ENCODE measurements at places on chromosomes 11 and 22. TPM values are rescaled to one million over a fixed set of nuclear protein-coding genes. Genes with fewer than 3 reads are reported as not detected.

The GAL gene
- total RNA-seq, result 0.54 TPM

The TST gene
- total RNA-seq, result 43.0 TPM

The APLNR gene
- total RNA-seq, result 1.1 TPM

GRCh38 chr11:6608726-6609501 lies 3.1 kb downstream of the TAF10 start:
- DNase-seq, result no peak
- H3K27me3 ChIP-seq, result no peaks in the 10 kb centered on the region
- H3K4me1 ChIP-seq, result peaks cover 62% of the 10 kb centered on the region
- H3K36me3 ChIP-seq, result peaks cover 33% of the 10 kb centered on the region
- H3K4me3 ChIP-seq, result no peak overlapping the region

GRCh38 chr22:48782326-48782725 lies 1045.3 kb downstream of the BRD1 start:
- H3K27ac ChIP-seq, result no peak overlapping the region
- H3K4me1 ChIP-seq, result no peaks in the 10 kb centered on the region
- no peaks in the 10 kb centered on the region for H3K27me3 ChIP-seq
- no peaks in the 10 kb centered on the region for H3K36me3 ChIP-seq
- H3K4me3 ChIP-seq, result no peak overlapping the region
- DNase-seq, result no peak

DNA sequence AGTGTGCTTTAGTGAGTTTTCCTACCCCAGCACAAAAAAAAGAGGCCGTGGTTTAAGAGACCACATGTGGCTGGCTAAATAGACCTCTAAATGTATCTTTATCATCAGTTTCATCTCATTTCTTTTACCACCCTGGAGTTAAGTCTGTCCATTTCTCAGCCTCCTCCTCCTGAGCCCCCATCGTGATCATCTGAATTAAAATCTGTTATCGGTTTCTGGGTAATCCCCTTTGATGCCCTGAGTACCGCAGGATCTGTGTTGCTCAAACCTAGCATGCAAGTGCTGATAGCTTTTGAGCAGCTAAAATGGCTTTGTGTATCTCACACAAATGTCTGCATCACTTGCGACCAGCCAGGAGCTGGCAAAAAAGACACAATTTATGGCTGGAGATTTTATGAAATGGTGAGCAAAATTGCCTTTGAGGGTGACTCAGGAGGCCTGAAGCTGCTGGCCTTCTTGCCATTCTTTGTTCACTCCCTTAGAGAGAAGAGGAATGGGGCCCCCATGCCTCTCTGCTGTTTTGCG lies 236.5 kb downstream of the NTM start:
- no peak overlapping the region for H3K4me3 ChIP-seq
- no peak for DNase-seq
- H3K36me3 ChIP-seq, result no peaks in the 10 kb centered on the region
- no peaks in the 10 kb centered on the region for H3K4me1 ChIP-seq

DNA sequence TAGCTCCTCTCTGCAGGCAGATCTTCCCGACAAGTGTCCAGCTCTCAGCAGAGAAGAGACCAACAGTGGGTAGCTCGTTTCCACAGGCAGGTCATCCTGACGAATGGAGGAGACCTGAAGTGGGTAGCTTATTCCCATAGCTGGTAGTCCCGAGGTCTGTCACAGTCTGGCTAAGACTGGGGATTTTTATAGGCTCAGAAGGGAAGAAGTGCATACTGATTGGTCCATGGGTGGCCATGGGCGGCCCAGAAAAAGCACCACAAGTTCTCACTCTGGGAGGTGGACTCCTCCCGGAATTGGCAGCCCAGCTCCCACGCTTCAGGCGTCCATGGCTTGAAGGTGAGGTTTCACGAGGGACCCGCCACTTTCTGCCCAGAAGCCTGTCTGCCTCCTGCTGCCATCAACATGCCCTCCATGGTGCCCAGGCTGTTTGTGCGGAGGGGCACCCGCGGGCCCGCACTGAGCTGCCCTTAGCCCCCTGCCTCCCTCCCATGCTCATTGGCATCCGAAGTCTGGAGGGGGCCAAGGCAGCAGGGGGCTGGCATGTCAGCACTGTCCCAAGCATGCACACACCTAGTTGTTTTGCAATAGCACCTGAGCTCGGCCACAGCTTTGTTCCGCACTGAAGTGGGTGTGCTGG lies 9.9 kb upstream of the MAP6 start:
- no peak for DNase-seq
- H3K4me1 ChIP-seq, result no peaks in the 10 kb centered on the region
- H3K36me3 ChIP-seq, result no peaks in the 10 kb centered on the region
- H3K27me3 ChIP-seq, result no peaks in the 10 kb centered on the region
- no peak overlapping the region for H3K4me3 ChIP-seq
